Upper lobe of right lung (tissue), 1 donor: ENCODE measurements at places on chromosomes 11 and 22. TPM values are rescaled to one million over a fixed set of nuclear protein-coding genes. Genes with fewer than 3 reads are reported as not detected.
A peak's percentile ranks its signal among the peaks of the same experiment; 100 is the strongest.

OR2AG1 gene
- not detected for total RNA-seq

MAPK8IP2 gene
- 2.6 TPM for total RNA-seq

CCDC82 gene
- total RNA-seq, result 28.4 TPM

B4GALNT4 gene
- 1.9 TPM for total RNA-seq

CRYBB3 gene
- total RNA-seq, result 0.72 TPM

DNA sequence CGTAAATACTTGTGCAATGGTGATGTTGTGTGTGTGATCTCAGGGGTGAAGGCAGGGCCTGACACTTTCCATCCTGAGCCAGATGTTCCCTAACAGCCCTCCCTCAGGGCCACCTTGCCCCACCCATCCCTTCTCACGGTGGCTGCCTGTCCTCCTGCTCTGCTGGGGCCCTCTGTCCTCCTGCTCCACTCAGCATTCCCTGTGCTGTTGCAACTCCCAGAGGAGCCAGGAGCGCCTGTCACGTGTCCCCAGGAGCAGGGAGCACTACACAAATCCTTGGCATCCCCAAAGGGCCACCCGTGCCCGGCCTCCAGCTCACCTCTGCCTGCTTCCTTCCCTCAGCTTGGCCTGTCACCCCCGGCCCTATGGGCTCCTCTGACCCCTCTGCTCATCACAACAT is 10.2 kb upstream of the CSNK1E start:
- no peak for DNase-seq

GRCh38 chr22:32327596-32328171 is 30.0 kb upstream of the RFPL3 start:
- peak; percentile 49 for DNase-seq

DNA sequence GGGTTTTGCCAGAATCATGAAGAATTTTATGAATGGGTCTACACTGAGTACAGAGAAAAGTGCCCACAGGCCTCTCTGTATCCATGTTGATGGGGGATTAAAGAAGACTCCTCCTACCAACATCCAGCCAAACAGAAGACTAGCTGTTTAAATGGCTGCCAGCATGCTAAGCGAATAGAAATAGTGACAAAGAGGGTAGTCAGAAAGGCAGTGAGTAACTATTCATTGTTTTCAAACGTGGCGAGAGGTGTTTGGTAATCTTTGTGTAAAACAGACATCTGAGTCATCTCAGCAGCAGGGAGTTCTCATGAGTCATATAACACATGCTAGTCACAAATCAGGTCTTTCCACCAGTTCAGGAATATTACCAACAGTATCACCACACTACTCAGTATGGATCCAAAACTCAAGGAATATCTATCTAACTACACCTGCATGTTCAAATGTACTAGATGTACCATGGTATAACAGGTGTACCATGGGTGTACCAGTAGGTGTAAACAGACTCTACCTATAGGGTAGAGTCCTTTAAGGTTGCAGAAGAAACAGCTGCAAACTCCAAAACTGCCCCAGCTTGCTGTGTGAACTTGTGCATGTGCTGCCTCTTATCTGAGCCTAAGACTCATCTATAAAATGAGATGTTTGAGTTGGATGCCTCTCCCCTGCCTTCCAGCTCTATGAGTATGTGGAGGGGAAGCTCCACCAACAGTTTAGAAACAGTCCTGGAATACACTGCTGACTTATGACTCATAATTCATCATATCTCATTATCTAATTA is 82.0 kb downstream of the SLC1A2 start:
- DNase-seq, result no peak

DNA sequence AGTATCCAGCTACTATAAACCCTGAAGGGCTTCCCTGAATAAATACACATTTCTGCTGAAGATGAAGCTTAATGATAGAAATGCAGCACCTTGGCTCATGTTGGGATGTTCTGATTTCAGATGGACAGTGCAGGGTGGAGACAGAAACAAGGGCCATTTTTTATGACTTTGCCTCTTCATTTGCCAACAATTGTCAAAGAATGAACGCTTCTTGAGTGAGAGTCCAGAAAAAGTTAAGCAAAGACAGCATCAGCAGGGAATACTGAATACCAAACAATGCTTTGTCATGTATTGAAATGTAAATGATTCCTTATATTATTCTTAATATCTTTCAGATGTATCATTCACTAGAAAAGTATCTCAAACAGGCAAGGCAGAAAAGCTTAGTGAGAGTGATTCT is 84.9 kb downstream of the TRPC6 start:
- no peak for DNase-seq

GRCh38 chr11:64843686-64844329 is 645 bp downstream of the CDC42BPG start:
- no peak for DNase-seq

DNA sequence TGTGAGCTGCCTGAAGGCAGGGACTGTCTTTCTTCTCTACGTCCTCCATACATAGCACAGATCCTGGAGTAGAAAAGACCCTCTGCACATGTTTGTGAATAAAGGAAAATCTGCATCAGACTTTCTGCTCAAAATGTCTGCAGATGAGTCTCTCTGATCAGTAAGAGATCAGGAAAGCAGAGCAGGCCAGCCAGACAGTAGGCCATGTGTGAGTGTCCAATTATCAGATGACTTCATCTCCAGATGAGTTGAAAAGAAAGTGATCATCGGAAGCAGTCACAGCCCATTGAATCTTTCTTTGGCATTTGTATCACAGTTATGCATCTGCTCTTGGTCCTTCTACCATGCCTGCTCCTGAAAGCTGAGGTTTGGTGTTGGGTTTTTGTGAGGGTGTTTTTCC is 298.7 kb upstream of the NCAM1 start:
- DNase-seq, result no peak

DNA sequence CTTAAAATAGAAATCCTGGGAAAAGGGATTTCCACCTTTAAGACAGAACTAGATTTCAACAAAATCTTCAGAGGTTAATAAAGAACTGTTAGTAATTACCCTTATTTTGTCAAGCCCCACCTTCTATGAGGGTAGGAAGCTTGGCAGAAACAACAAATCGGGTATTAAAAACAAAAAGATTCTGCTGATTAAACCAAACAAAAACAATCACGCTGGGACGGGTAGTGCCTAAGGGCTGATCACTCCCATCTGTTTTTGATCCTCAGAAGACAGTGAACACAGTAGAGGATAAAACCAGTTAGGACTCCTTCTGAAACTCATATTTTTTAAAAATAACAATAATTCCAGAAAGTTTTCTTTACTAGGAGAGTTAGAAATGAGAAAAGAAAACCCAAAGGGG is 441.3 kb upstream of the API5 start:
- no peak for DNase-seq

GRCh38 chr22:45775062-45775461 is 103.4 kb downstream of the ATXN10 start:
- DNase-seq, result no peak

- no peak for DNase-seq
Observed at GRCh38 chr11:115363426-115363825, 140.8 kb downstream of the CADM1 start.

DNA sequence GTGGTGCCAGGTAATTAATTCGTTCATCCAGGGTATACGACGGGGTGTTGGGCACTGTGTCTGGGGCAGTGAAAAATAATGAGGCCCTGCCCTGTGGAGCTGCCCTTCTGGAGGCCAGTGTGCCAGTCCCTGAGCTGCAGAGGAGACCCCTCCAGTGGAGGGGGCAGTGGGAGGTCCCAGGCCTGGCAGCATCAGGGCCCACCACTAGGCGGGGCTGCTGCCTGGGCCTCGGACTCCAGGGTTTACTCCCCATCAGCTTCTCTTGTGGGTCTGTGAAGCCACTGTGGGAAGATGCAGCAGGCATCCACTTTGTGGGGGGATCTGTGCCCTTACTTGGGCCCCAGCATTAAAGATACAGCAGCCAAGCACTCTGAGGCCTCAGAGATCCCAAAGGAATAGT is 17.4 kb upstream of the TMPRSS6 start:
- no peak for DNase-seq

DNA sequence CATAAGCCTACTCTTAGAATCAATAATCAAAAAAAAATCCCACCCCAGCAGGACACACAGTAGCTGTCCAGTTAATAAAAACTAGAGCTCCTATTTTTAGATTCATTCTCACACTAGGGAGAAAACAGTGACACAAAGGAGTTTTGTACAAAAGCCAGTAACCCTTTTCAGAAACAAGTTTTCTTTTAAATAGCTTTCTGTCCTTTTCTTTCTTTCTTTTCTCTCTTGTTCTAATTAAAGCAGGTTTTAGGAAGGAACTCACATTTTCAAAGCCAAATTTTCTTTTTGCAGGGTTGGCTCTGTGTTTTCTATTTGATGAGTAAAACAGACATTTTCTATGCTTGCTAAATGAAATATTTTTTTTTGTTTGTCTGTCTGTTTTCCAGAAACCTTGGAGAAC is 1390.7 kb downstream of the FAM181B start:
- DNase-seq, result no peak

DNA sequence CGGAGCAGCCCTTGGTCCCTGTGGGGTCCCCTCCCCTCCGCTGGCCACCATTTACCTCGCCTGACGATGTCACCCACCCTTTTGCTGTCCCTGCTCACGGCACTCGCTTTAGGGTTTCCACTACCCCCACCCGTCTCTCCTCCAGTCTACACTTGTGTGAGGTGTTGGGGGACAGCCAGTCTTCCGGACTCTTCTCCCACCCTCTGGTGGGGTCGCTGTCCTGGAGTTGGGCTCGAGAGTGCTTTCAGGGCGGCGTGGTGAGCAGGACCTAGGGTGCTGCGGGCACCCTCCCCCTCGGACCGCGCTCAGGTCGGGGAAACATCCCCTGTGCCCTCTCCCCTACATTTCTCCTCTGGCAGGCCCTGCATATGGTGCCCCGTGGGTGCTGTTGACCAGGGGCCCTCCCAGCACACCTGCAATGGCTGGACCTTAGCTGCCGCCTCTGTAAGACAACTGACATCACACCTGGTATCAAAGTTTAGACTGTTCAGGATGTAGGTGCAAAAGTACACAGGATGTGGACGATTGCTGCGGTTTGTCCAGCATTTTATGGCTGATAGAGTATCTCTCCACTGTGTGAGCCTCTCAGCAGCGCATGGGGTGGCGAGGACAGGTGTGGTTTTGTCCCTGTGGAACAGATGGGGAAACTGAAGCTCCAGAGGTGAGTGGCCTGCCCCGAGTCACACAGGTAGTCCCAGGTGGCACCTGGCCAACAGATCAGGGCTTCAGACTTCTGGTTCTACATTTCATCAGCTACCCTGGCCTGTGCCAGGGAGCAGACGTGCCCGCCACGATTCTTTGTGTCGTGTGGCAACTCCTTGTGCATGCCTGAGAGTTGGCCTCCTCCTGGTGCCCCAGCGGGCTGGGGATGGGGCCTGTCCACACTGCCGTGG is 1.2 kb downstream of the GRK2 start:
- peak; percentile 74 for DNase-seq

GRCh38 chr11:47918370-47918690 is 62.0 kb upstream of the PTPRJ start:
- DNase-seq, result no peak

DNA sequence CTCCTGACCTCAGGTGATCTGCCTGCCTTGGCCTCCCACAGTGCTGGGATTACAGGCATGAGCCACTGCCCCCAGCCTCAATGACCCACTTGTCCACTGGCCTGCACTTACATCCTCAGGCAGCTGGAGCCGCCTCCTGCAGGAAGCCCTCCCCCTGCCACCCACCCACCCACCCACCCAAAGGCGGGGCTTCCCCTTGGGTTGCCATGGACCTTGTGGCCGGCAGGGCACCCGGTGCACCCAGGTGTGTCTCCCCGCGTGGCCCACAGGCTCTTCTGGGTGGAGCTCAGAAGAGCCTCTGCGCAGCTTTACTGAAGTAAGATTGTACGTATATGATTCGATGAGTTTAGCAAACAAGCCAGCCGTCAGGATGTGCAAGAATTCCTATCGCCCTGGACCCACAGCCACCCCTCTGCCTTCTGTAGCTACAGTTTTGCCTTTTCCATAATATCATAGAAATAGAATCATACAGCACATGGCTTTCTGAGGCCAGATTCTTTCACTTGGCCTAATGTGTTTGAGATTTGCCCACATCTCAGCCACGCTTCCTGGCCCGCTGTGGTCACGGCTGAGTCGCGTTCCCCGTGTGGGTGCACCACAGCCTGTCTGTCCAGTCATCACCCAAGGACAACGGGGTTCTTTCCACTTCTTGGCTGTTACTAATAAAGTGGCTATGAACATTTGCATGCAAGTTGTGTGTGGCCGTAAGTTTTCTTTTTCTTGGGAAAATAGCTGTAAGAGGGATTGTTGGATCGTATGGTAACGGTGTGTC is 5.3 kb upstream of the BRSK2 start:
- DNase-seq, result no peak

- peak; percentile 77 for DNase-seq
Observed at GRCh38 chr22:31616315-31616980, 45.6 kb downstream of the PISD start.

GRCh38 chr11:68928136-68928880 is 24.6 kb downstream of the IGHMBP2 start:
- no peak for DNase-seq

DNA sequence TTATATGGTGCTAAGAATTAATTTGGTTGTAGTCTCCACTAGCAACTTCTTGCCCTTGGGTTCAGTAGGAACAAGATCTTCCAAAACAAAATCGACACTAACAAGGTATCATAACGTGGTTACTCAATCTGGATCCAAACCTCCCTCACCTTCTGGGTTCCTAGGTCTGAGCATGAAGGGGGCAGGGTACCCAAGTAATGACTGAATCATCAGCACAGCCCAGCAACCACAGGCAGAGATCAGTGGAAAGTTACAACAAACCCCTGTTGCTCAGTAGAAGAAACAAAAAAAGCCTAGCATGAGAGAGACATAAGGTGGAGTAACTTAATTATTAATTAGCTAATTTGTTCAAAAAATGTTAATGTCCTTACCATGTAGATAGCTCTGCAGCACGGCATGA is 221.4 kb downstream of the BLID start:
- DNase-seq, result no peak

DNA sequence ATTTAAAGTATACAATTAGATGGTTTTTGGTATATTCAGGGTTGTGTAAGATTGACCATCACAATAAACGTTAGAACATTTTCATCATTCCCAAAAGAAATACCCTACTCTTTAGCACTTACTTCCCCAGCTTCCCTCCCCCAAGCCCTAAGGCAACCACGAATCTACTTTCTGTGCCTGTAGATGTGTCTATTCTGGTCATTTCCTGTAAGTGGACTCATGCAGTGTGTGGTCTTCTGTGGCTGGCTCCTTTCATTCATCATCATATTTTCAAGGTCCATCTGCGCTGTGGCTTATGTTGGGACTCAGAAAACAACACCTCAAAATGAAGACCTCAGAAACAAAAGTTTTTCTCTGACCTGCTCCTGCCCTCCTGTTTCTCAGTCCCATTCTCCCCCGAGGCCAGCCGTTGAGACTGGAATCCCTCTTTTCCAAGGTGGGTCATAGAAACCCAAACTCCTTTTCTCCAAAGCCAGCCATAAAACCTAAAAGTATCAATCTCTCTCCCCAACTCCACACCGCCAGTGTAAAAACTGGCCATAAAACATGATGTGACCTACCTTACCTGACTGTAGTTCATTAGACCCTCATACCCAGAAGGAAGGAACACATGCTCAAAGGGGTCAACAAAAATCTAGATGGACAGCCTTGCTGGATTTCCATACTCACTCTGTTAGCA is 12.9 kb upstream of the TMPRSS13 start:
- no peak for DNase-seq
